NCI-H2107 (cell line): ENCODE measurements at places on chromosomes 7 and 10.

DNA sequence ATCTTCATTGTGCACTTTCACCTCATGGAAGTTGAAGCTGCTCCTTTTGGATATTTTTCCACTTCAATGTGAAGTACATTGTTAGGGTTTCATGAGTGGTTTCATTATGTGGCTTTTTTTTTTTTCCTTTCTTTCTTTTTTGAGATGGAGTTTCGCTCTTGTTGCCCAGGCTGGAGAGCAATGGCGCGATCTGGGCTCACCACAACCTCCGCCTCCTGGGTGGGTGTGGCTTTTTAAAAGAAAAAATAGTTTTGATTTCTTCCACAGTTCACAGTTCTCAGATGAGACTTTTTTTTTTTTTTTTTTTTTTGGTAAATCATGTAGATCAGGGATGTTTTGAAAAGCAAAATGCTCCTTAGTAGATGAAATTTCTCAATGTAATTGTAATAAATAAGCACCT lies 652.3 kb upstream of the ANKRD30A start:
- no peak for DNase-seq

DNA sequence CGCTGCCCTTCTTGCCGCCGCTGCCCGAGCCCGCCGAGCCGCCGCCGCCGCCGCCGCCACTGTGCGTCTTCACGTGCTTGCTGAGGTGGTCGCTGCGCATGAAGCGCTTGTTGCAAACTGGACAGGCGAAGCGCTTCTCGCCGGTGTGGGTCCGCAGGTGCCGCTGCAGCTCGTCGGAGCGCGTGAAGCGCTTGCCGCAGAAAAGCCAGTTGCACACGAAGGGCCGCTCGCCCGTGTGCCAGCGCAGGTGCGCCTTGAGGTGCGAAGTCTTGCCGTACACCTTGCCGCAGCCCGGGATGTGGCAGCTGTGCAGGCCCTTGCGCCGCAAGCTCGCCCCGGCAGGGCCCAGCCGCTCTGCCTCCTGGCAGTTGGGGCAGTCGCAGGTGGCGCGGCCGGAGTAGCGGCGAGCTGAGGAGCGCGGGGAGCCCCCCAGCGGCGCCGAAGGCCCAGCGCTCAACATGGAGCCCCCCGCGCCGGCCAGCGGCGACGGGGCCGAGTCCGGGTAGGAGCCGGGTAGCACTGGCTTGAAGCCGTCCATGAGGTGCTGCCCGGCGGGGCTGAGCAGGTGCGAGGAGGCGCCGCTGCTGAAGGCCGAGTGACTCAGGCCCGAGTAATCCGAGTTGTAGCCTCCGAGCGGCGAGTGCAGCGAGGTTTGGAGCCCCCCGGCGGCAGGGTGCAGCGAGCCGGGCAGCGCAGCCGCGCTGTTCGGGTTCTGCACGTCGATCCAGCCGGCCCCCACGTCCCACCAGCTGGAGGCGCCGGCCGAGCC lies 2.1 kb downstream of the SP8 start:
- no peak for DNase-seq

- DNase-seq, result no peak
These were observed 479.9 kb downstream of the DNAJB6 start for GRCh38 chr7:157816526-157817250.

- DNase-seq, result no peak
These were observed 11.0 kb downstream of the POT1 start for GRCh38 chr7:124918662-124919061.

GRCh38 chr10:7410862-7411670 lies at the start of gene SFMBT2:
SFMBT2 (minus strand) TSS chr10:7411034; CDS start chr10:7381898, 29,136 bp downstream.
- no peak for DNase-seq

GRCh38 chr7:137402536-137403352 lies 59.2 kb upstream of the PTN start:
- DNase-seq, result no peak

DNA sequence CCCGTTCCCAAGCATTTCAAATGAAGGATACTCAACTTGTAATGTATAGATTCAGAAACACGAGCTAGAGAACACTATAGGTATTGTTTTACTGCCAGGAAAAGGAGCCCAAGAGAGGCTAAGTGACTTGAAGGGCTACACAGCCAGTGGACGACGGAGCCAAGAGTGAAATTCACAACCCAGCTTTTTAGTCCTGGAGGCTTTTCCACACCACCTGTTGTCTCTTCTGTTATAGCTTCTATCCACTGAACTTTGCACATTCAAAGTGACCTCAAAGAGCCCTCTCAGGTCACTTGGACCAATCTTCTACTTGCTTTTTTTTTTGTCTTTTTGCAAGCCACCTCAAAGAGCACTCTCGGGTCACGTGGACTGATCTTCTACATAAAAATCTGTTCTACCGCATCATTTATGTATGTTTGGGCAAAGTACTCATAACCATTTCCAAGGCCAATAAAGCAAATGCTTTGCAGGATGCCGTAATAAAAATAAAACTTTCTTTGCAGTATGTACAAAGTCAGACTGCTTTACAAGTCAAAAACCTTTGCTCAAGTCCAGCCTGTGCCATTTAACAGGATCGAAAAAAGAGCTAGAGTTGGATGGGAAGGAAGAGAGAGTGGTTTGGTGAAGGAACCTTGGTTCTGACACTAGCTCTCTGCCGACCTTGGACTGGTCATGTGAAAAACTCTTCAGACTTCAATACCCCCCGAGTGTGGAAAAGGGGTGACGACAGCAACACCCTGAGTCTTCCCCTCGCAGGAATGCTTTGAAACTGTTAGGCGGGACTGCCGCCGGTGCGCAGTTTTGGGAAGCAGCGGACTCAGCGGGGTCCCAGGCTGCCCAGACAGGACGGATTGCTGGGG lies 821 bp downstream of the SLC35B4 start:
- DNase-seq, result no peak

DNA sequence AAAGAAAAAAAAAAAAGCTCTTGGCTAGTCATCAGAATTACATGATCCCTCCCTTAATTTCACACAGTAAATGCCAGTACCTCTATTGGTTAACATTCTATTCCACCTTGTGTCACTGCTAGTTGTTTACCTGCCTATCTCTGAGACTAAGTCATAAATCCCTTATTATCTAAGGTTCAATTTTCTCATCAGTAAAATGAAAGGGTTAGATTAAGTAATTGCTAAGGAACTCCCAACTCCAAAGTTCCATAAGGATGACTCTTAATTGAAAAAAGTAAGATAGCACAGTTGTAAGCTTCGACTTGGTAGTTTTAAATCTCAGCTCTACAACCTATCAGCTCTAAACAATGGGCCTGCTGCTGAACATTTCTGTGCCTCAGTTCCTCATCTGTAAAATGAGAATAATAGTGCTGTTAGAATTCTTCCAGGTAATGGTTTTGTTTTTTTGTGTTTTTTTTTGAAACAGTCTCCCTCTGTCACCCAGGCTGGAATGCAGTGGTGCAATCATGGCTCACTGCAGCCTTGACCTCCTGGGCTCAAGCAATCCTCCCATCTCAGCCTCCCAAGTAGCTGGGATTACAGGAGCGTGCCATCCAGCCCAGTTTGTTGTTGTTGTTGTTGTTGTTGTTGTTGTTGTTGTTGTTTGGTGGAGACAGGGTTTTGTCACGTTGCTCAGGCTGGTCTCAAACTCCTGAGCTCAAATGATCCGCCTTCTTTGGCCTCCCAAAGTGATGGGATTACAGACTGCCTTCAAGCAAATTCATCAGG lies 35.6 kb downstream of the SRPK2 start:
- no peak for DNase-seq

DNA sequence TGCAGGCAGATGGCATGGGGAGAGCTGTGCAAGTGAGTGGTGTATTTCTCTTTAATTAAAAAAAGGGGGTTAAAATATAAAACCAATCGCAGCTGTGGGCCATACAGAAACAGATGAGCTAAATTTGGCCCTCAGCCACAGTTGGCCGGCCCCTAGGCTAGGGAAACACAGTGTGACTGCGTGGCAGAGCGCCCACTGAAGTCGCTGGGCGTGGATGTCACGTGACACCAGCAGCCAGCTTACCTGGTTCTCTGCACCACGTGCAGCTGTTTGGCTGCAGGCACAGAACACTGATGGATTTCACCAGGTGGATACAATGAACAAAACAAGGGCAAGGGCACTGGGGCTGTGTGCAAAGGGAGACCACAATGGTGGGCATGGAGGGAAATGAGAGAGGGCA lies 119.3 kb upstream of the ZNF746 start:
- no peak for DNase-seq

DNA sequence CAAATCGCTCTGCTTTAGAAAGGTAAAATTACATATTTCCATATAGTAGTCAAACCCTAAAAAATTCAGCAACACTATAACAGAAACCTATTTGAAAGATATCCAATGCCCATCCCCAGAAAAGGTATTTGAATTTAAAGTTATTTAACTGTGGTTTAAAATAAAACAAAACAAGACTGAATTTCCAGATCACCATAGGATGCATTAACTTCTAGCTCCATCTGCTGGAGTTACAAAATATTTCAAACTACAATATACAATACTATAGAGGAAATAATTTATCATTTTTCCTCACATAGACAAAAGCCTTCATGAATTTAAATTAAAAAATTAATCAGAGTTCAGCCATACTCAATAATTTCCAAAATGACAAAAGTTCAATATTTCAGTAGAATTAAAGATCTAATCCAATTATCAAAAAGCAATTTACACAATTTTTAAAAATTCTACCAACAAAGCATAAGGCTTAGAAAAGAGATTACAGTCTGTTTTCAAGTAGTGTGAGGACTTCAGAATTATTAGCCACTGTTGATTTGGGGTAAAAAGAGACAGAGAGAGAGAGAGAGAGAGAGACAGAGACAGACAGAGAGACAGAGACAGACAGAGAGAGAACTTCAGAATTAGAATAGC lies 75.9 kb downstream of the LMBR1 start:
- DNase-seq, result no peak

- DNase-seq, result no peak
These were observed 39.9 kb upstream of the HDAC9 start for GRCh38 chr7:18455606-18456005.

GRCh38 chr7:24035366-24036032 lies 248.5 kb upstream of the NPY start:
- no peak for DNase-seq

DNA sequence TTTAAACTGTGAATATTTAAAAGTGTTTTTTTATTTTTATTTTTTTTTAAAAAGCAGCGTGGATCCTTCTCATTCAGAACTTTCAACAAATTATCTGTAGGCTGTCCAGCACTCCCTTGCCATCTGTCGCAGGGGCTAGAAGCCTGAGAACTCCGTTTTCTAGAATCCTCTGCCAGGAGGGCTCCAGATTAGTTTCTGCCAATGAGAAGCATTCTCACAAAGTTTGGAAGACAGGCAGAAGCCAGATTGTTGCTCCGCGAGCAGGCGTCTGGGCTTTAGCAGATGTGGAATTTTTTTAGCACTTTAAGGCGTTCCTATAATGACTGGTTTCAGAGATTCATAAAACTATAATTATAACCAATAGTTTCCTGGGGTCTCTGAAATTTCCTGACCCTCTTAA lies 220.9 kb upstream of the KIAA1217 start:
- no peak for DNase-seq

- no peak for DNase-seq
These were observed 117.5 kb downstream of the AHR start for GRCh38 chr7:17415955-17416354.

DNA sequence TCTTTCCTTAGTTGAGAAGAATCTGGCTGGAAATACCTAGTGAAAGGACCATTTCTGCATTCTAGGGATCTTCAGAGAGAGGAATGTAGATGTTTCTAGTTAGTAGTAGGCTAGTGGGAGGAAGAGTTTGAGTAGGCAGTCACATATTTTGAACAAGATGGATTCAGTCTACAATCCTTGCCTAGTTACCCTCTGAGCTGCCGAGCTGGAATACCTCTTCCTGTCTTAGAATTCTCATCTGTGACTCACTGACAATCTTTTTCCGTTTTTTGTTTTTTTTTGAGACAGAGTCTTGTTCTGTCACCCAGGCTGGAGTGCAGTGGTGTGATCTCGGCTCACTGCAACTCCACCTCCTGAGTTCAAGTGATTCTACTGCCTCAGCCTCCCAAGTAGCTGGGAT lies 30.7 kb upstream of the PLPP4 start:
- DNase-seq, result no peak

- no peak for DNase-seq
These were observed 58.3 kb upstream of the COBL start for GRCh38 chr7:51374936-51375335.

- DNase-seq, result no peak
These were observed 609.9 kb downstream of the CCSER2 start for GRCh38 chr10:84938117-84938905.

GRCh38 chr7:74344786-74345185 lies 55.6 kb downstream of the CLIP2 start:
- DNase-seq, result no peak

DNA sequence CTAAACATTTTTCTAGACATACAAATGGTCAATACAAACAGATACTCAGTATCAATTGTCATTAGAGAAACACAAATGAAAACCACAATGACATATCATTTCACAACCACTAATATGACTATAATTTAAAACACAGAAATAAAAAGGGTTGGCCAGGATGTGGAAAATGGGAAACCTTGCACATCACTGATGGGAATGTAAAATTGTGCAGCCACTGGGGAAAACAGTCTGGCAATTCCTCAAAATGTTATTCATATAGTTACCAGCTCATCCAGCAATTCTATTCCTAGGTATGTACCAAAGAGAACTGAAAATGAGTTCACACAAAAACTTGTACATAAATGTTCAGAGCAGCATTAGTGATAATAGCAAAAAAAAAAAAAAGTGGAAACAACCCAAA lies 106.1 kb upstream of the LRRTM3 start:
- DNase-seq, result no peak

DNA sequence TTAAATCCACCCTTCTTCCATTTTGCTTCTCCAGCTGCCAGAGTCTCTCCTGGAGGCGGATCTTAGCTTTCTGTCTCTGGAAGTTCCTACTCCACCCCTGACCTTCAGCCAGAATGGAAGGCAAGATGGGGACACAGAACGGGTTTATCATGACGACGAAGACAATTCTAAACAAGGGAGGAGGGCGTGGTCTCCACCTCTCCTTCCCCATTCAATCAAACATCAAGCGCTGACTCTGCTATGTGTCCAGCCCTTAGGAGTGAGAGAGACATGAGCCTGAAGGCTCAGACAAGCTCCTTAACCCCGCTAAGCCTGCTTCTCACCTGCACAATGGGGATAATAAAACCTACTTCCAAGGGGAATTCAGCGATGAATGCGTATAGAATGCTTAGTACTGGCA lies 3.1 kb downstream of the CYP17A1 start:
- DNase-seq, result no peak

DNA sequence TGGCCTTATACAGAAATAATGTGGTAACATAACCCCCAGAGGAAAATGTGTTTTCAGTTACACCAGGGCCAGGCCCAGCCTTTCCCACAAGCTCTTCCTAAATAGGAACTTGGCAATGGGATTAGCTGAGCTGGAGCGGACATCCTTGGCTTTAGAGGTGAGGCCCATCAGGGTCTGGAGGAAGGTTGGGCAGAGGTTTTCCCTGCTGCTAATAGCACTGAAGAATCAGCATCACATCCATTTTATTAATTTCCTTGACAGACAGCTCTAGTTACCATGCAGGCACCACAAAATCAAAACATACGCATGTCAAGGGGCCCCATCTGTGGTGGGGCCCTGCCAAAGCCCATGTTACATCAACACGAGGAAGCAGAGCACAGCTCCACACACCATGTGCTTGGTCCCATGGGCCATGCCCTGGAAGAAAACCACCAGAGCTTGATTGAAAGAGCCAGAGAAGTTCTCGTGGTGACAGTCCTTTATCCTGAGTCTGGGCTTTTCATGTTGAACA lies 566.6 kb downstream of the KCNMA1 start:
- DNase-seq, result no peak
